Urothelium cell line (cell line): ENCODE measurements at places on chromosomes 1 and 21.

DNA sequence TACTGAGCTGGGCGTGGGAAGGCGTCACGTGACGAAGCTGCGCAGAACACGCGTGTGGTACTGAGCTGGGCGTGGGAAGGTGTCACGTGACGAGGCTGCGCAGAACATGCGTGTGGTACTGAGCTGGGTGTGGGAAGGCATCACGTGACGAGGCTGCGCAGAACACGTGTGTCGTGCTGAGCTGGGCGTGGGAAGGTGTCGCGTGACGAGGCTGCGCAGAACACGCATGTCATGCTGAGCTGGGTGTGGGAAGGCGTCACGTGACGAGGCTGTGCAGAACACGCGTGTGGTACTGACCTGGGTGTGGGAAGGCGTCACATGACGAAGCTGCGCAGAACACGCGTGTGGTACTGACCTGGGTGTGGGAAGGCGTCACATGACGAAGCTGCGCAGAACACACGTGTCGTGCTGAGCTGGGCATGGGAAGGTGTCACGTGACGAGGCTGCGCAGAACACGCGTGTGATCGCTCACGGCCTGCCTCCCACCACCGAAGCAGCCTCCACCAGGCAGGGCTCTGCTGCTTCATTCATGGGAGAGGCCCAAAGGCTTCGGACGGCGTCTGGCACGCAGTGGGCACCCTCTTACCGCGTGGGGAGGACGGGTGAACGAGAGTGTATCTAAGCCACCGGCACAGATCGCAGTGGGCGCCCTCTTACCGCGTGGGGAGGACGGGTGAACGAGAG, 24.0 kb downstream of the CFAP74 start:
- no peak for DNase-seq

DNA sequence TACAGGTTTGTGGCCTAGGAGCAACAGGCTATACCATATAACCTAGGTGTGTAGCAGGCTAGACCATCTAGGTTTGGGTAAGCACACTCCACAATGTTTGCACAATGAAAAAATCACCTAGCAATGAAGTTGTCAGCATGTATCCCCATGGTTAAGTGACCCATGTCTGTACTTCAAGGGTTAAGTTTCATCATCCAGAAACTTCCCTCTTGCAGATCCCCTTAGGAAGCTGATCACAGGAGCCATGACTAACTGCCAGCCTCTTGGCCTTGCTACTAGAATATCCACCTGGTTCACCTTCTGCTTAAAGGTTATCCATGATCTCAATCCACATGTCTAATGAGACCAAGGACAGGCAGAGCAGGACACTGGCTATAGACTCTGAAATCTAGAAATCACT, 3.5 kb upstream of the UBXN10 start:
- DNase-seq: no peak

DNA sequence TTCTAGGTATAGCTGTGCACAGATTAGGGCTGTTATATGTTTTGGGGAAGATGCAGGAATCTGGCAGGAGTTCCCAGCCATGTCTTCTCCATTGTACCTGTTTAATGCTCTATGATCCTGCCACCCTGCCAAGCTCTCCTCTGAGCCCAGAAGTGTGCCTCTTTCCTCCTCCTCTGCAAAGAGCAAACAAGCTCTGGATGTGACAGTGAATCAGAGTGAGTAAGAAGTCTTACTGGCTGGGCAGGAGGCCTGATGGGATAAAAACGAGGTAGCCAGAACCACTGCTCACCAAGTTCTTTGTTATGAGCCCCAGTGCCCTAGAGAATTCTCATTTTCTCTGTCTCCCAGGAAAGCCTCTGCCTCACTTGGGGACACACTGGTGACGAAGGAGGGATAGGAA, 69.0 kb downstream of the BRINP2 start:
- no peak for DNase-seq

GRCh38 chr1:6594977-6595740, 7.5 kb downstream of the KLHL21 start:
- DNase-seq: no peak

- no peak for DNase-seq
Measured at GRCh38 chr1:235403593-235403992, 36.4 kb downstream of the TBCE start.

DNA sequence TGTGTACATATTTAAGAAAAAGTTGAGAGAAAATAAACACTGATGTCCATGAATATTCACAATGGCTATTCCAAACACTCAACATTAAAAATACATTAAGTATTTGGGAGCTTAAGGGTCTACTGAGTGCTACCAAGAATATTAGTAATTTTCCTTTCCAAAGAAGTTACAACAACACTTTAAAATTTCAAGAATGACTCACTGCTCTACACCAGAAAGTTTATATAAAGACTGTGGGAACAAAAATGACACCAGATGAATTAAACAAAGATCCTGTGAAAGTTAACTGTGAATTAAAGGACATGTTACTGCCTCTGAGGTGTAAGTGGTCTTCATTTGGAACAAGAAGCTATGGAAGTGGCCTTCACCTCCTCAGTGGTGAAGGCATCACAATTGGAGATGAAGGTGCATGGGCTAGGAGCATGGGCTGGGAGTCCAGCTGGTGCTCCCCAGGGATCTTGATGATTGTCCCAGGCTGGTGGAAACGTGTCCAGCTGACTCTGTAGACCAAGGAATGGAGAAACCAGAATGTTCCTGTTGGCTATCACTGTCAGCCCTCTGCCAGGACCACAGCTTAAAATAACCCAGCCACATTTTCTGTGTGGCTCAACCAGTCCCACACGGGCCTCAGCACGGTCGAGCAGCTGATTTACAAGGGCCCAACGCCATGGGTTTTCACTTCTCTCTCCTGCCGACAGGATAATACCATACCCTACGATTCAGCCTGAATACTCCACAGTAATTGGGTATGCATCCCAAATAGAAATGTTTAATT, 28.8 kb downstream of the TAF5L start:
- no peak for DNase-seq

DNA sequence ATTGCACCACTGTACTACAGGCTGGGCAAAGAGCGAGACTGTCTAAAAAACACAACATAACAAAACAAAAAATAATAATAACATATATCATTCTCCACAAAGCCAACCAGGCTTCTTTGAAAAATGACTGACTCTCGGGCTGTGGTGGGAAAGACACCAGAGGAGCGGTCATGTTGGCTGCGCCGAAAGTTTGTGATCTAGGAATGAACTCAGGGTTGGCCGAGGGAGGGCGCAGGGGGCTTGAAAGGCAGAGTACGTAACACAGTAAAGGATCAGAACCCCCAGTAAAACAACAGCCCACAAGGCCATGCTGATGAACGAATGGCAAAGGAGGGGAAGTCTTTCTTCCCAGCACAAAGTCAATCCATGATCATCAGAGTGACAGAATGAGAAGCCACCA, 4.7 kb downstream of the SLC35E2B start:
- DNase-seq: no peak

- DNase-seq: no peak
Measured at GRCh38 chr1:111847466-111847865, 91.8 kb downstream of the DDX20 start.

DNA sequence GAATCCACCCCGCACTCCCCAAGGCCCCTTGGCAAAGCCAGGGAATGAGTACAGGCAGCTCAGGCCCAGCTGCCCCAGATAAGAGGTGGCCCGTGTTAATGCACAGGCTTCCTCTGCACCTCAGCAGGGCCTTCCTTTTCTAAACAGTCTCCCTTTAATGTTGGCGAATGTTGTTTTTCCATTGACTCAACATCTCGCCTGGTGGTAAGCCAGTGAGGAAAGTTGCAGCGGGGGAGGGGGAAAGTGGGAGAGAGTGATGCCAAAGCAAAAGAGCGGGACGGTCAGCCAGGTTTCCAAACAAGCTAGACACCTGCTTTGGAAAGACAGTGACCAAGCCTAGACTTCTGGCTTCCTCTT, 10.3 kb upstream of the PROX1 start:
- DNase-seq: no peak

- no peak for DNase-seq
Measured at GRCh38 chr1:97784661-97785060, 136.2 kb downstream of the DPYD start.

DNA sequence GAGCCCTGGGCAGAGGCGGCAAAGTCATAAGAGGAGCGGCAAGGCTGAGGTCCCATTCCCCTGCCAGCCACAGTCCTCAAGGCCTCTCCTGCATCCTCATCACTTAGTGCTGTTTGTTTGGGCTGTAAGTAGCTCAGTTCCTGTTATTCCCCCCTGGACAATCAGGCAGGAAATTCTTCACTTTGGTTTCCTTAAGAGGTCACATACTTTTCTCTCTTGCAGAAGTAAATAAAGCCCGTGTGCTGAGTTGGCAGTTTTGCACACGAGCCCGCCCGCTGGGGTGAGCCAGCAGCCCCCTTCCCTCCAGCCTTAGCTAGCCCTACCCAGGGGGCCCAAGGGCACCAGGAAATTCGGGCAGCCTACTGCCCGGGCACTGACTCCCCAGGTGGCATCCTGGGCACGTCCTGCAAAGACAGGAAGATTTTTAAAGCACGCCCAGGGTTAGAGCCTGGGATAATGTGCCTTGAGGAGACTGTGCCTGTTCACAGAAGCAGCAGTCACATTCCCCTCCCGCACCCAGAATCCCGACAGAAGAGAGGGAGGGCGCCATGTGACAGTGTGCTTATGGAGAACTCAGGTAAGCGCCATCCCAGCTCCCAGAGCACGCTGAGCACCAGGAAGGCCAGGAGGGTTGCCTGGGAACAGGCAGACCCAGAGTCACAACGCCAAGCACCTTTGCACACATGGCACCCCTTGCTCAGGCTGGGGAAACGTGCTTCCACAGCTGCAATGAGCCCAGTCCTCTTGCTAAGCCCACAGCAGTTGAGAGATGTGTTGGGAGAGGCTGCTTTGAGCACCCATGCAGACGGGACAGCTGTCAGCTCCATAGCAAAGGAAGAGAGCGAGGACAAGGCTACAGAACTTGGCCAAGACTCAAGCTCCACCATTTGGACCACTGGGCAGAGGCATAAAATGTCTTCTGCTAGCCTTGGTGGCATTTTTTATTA, 144.5 kb upstream of the TMEM51 start:
- no peak for DNase-seq

GRCh38 chr21:45224189-45224938, 63.3 kb downstream of the POFUT2 start:
- DNase-seq: no peak

- no peak for DNase-seq
Measured at GRCh38 chr1:92277105-92277723, 21.6 kb downstream of the GLMN start.

DNA sequence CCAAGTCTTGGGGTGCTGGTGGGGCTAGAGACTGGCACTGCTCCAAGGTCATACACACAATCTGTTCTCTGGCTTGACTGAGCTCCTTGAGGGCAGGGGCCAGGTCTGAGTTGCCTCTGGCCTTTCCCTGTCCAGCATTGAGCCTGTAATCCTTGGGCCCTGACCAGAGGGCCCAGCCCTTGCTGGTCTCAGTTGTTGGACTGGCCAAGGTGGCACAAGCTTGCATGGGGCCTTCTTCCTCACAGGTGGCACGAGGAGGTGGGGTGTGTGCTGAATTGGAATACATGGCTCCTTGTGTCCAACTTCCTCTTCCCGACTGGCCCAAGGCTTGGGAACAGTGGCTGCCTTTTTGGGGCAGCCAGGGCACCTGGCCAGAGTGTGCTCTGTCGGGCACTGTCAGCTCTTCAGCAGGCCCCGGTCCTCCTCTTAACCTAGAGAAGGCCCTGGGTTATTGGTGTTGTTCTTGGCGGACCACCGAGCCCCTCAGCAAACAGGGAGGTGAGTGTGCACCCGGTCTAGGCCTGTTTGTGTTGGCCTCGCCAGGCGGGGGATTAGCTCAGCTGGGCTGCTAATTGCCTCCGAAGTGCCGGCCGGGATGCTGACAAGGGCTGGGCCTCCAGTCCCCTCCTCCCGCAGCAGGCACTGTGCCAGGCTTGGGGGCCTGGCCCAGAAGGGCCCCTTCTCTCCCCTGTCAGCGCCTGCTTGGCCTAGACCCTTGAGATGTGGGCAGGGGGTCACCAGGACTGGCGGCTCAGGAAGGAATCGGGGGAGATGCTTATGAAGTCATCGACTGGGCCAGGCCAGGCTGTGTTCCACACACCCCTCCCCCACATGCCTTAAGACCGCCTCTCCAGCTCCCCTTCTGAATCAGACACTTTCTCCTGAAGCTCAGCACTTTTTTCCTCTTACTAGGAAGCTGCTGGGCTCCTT, 28.5 kb downstream of the WNT4 start:
- no peak for DNase-seq
